Kasumi-1 (cell line): ENCODE measurements at places on chromosomes 3 and 15.

- no peak for DNase-seq
Observed at GRCh38 chr3:13263770-13264467, 156.2 kb downstream of the NUP210 start.

GRCh38 chr3:38003371-38003816, 12.8 kb downstream of the VILL start:
- peak; percentile 60 for DNase-seq

DNA sequence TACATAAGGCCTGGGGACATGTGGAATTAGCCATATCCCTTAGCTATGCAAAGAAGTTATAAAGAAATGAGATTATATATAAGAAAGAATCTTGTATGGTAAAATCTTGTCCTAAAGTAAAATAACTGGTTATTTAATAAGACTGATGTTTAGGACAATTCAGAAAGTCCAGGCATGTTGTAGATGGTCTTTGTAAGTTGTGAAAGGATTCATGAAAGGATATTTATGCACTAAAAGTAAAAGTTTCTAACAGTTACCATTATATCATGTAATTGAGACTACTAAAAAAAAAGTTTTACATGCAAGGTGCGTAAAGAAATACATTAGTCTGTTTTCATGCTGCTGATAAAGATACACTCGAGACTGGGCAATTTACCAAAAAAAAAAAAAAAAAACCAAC, 146.3 kb downstream of the FMN1 start:
- no peak for DNase-seq

GRCh38 chr3:117728226-117728625, 1018.6 kb downstream of the TUSC7 start:
- DNase-seq = no peak

- no peak for DNase-seq
Observed at GRCh38 chr15:92033314-92033713, 179.8 kb downstream of the SLCO3A1 start.

GRCh38 chr3:35966629-35967464, 327.5 kb downstream of the ARPP21 start:
- DNase-seq = no peak

DNA sequence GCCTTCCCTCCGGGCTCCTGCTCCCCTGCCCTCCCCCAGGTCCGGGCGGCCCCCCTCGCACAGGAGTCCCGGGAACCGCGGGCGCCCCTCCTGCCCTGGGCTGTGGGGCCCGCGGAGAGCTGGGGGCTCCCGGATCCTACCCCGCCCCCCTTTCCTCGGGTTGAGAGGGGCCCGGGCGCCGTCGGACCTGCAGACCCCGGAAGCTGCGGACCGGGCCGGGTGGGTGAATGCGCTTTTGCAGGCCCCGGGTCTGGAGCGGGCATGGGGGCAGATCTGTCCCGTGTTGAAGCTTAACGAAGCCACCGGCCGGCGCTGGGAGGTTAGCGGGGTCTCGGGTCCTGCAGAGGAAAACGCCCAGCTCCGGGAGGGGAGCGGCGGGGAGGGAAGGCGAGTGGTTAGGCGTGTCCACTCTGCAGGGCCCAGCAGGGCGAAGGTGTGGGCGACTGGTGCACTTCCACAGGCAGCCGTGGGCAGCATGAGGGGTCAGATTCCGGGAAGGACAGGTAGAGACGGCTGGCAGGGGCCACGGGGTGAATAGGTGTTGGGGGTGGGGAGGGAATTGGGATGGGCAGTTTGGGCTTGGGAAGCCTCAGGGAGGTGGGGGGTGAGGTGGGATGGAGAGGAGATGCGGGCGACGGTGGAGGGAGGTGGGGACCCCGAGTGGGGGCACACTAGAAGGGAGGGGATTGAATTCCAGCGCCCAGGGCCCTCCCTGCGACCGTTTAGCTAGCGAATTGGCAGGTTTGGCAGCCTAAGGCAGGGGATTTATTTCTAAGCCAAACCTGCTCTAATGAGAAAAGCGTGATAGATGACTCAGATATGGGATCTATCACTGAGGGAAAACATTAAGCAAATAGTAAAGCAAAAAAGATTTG, 635 bp downstream of the CD276 start:
- DNase-seq = no peak

- DNase-seq = no peak
Observed at GRCh38 chr3:3800685-3801493, 1.7 kb downstream of the LRRN1 start.

GRCh38 chr3:101527441-101527840, 14.4 kb upstream of the SENP7 start:
- no peak for DNase-seq

GRCh38 chr15:55894399-55894965, 98.9 kb downstream of the NEDD4 start:
- no peak for DNase-seq

DNA sequence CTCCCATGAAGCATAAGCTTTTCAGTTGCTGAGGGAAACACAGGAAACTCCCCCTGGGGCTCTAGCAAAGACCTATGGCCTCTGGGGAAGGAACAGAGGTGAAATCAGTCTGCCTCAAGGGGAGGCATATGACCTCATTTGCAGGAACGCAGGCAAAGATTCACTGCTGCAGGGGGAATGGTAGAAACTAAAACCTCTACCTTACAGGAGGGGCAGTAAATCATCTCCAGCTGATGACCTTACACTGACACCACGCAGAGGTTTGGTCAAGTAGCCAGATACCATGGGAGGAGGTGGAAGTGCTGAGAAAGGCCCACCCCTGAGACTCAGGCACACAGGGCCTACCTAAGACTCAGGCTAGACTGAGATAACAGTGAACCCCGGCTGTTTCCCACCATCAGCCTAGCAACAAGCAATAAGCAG, 81.1 kb downstream of the RAD18 start:
- DNase-seq = no peak

GRCh38 chr3:194570235-194570634, 63.0 kb downstream of the TMEM44 start:
- no peak for DNase-seq

DNA sequence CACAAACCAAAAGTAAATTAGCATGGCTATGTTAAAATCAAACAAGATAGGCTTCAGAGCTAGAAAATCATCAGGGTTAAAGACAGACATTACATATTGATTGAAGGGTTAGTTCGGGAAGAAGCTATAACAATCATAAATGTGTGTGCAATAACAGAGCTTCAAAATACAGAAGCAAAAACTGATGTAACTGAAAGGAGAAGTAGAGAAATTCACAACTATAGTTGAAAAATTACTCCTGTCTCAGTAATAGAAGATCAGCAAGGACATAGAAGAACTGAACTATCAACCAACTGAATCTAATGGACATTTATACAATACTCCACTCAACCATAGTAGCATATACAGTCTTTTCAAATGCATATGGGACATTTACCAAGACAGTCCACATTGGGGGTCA, 59.4 kb downstream of the MCTP2 start:
- no peak for DNase-seq

GRCh38 chr3:32531010-32531647, 28.5 kb upstream of the CMTM6 start:
- DNase-seq = no peak

GRCh38 chr15:91182101-91182500, 82.0 kb downstream of the SV2B start:
- no peak for DNase-seq

GRCh38 chr3:125069452-125069851, 13.7 kb upstream of the HEG1 start:
- peak; percentile 51 for DNase-seq

DNA sequence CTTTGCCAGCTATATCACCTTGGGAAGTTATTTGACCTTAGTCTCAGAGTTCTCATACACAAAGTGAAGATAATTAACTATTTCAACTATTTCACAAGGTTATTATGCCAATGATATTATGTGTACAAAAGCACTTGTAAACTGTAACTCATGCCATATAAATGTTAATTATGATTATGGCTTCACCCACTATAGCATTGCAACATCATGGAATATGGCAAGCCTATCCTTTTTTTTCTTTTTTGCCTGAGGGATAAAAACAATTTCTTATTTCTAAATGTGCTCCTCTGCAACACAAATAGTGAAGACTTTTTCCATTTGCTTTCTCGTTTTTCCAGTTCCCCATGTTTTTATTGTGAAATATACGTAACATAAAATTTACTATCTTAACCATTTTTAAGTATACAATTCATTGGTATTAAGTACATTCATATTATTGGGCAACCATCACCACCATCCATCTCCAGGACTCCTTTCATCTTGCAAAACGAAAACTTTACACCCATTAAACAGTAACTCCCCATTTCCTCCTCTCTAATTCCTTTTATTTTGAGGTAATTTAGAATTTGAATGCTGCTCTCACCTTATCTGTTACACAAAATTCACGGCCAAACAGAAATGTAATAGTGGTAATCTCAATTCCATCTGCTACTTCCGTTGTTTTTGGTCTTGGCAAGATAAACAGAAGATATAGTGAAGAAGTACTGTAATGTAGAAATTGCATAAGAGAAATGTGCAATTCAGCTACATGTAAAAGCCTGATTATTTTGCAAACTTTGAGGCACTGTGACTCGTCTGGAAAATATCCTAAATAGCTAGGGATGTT, 46.3 kb downstream of the NANOGP8 start:
- no peak for DNase-seq

GRCh38 chr3:178002113-178002512, 534.1 kb upstream of the KCNMB2 start:
- no peak for DNase-seq

DNA sequence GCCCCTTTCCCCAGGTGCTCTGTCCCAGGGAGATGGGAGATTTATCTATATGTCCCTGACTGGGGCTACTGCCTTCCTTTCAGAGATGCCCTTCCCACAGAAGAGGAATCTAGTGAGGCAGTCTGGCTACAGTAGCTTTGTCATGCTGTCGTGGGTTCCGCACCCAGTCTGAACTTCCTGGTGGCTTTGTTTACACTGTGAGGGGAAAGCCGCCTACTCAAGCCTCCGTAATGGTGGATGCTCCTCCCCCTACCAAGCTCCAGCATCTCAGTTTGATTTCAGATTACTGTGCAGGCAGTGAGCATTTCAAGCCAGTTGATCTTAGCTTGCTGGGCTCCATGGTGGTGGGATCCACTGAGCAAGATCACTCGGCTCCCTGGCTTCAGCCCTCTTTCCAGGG, 35.4 kb upstream of the SLC7A14 start:
- DNase-seq = no peak
